ENCODE measurements at places on chromosomes 12 and 14. TPM values are rescaled to one million over a fixed set of nuclear protein-coding genes. Genes with fewer than 3 reads are reported as not detected.

Gene SYCP3
- 0.16 TPM for total RNA-seq

Gene GARIN6
- total RNA-seq, result not detected

DNA sequence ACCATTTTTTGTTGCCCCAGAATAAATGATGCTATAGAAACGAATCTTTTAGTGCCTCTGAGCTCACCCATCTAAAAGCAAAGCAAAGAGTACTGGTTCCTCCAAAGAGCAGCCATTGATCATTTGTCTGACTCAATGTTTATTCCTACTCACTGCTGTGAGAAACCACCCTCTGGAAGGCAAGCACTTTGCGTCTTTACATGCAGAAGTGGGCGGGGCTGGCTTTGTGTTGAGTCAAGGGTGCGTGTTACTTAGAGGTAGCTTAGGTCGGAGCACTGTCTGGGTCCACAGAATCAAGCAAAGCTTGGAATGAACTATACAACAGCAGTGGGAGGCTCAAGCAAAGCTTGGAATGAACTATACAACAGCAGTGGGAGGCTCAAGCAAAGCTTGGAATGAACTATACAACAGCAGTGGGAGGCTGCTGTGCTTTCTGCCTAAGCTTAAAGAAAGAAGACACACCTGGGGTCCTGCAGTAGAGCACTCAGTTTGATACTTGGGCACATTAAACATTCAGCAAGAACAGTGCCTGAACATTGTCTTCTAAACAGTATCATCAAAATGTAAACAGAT, 77.2 kb upstream of the PRICKLE1 start:
- H3K27me3 ChIP-seq, result peaks cover 2% of the 10 kb centered on the region
- DNase-seq, result no peak
- no peaks in the 10 kb centered on the region for H3K36me3 ChIP-seq
- no peak overlapping the region for H3K27ac ChIP-seq
- H3K4me3 ChIP-seq, result no peak overlapping the region
- no peaks in the 10 kb centered on the region for H3K4me1 ChIP-seq

DNA sequence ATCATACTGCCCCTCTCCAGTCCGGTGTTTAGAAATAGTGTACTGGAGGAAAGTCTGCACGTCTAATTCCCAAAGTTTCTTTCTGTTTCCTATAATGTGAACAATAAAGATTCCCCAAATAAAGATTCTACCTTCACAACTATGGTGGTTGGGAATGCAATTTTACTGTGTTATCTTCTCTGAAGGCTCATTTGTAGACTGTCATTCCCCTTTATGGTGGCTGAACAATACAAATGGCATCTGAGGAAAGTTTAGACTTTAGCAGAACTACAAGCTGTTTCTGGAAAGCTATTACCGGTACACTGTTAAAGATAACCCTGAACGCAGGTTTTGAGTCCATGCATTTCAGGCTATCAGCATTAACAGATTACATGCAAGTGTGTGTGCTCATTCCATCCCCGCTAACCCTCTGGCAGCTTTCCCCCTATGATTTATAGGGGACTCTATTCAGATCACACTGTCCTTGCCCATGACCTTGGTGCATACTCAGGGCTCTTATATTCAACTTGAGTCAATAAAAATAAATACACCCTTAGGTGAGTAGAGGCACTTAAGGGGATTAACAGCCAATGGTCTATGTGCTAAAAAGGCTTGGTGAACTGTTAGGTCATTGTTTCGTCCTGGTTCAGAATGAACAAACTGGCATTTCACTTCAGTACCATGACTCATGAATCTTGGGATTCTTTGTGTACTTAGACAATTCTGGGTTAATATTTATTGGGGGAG, 60.7 kb upstream of the PYGL start:
- no peaks in the 10 kb centered on the region for H3K27me3 ChIP-seq
- no peak overlapping the region for H3K4me3 ChIP-seq
- no peak overlapping the region for H3K27ac ChIP-seq
- H3K4me1 ChIP-seq, result no peaks in the 10 kb centered on the region
- no peak for DNase-seq

DNA sequence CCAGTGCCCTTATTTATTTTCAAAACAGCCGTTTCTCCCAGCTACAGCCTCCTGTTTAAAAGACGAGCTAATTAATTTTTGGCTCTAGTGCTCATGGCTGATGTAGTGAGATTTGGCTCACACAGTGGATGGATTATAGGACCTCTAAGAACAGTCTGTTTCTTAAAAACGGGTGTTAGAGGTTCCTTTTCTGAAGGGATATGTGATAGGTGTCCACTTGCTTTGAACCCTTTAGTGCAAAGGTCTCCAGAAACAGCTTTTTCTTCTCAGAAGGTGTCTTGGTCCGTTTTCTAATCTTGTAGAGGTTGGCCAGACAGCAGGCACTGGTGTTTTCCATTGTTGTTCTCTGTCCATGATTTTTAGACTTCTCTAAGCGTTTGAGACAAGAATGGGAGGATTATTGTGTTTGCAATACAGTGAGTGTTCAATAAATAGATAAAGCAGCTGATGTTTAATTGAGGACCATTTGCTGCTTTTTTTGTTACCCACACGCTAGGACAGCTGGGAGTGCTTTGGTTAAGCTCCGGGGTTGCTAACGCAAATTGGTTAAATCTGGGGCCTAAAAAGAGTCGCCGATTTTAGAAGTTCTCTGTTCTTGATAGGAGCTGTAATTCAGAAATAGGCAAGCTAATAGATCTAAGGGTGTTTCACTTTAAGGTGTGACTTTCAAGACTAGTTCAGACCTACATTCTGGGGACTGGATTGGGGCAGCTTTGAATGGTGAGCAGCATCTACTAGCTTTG, 1.0 kb downstream of the BORCS5 start:
- peaks cover 7% of the 10 kb centered on the region for H3K36me3 ChIP-seq
- H3K4me1 ChIP-seq, result peaks cover 39% of the 10 kb centered on the region
- peak overlapping the region; percentile 99 for H3K27ac ChIP-seq
- no peak for DNase-seq

DNA sequence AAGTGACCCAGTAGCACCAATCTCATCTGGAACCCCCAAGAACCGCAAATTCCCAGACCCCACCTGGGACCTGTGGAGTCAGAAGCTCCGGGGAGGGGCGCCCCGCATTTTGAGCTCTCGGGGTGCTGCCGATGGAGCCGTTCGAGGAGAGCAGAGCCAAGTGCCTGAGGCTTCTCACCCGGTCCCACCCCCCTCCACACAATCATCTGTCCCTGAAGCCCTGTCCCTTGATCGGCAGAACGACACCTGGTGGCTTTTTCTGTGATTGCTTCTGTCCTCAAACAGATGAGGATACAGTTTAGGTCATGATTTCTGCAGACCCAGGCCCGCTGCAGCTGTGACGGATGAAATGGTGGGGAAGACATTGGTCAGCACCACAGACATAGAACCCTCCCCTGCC, 74.7 kb downstream of the NOC4L start:
- H3K27me3 ChIP-seq, result no peaks in the 10 kb centered on the region
- no peak overlapping the region for H3K27ac ChIP-seq
- H3K4me3 ChIP-seq, result no peak overlapping the region
- no peaks in the 10 kb centered on the region for H3K36me3 ChIP-seq
- DNase-seq, result peak; percentile 59

DNA sequence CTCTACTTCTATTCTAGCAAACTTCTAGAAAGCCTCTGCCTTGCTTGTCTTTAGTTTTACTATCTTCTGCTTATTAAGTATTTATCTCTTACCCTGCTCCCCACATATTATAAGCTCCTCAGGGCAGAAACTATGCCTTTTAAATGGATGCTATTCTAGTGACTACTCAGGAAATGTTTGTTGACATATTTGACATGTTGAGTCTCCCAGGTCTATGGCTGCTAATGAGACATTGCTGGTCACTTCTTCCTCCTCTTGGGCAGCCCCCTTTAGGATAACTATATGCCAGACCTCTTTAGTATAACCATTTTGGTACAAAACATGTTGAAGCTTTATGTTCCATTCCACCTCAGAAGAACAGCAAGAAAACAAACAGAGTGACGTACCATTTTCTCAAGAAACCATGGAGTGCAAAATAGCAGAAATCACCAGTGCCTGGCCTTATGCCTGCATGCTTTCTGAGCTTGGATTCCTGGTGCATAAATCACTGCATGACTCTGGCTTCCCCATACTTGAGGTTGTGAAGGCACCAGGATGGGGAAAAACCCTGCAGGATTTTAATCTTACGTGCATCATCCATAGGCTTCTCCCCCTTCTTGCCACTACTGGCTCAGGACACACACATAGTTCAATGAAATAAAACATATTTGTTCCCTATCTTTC, 202.6 kb downstream of the TMX1 start:
- no peak for DNase-seq
- H3K4me1 ChIP-seq, result no peaks in the 10 kb centered on the region
- H3K27me3 ChIP-seq, result peaks cover 15% of the 10 kb centered on the region
- H3K36me3 ChIP-seq, result no peaks in the 10 kb centered on the region
- no peak overlapping the region for H3K27ac ChIP-seq

DNA sequence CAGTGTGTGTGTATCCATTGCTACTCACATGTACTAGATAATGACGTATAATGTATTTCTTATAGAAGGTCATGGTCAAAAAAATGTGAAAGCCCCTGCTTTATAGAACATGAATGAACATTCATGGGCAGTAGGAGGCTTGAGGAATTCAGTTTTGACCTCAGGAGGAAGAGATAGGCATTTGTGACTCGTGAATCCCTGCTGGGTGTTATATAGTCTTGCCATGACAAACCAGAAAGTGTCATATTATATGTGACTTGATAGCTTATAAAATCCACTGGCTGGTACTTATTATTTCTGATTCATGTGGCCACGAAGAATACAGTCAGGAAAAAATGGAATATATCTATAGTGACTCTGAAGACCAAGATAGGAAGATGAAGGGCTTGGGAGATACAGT, 287.6 kb downstream of the CEP128 start:
- DNase-seq, result no peak
- no peak overlapping the region for H3K4me3 ChIP-seq
- no peak overlapping the region for H3K27ac ChIP-seq
- H3K27me3 ChIP-seq, result no peaks in the 10 kb centered on the region
- H3K4me1 ChIP-seq, result no peaks in the 10 kb centered on the region
- peaks cover 16% of the 10 kb centered on the region for H3K36me3 ChIP-seq

- H3K36me3 ChIP-seq, result no peaks in the 10 kb centered on the region
- peaks cover 7% of the 10 kb centered on the region for H3K4me1 ChIP-seq
- no peak for DNase-seq
- no peak overlapping the region for H3K27ac ChIP-seq
- H3K27me3 ChIP-seq, result peaks cover 22% of the 10 kb centered on the region
Observed at GRCh38 chr12:48881686-48882314, 16.1 kb upstream of the RND1 start.

- no peak for DNase-seq
- H3K36me3 ChIP-seq, result peaks cover 4% of the 10 kb centered on the region
- no peak overlapping the region for H3K27ac ChIP-seq
- H3K4me1 ChIP-seq, result peaks cover 4% of the 10 kb centered on the region
- H3K27me3 ChIP-seq, result no peaks in the 10 kb centered on the region
Observed at GRCh38 chr14:66634876-66635275, 126.9 kb downstream of the GPHN start.
